ENCODE measurements at places on chromosomes 7 and 10. TPM values are rescaled to one million over a fixed set of nuclear protein-coding genes. Genes with fewer than 3 reads are reported as not detected.

AS3MT gene
- total RNA-seq: 0.35 TPM

DNA sequence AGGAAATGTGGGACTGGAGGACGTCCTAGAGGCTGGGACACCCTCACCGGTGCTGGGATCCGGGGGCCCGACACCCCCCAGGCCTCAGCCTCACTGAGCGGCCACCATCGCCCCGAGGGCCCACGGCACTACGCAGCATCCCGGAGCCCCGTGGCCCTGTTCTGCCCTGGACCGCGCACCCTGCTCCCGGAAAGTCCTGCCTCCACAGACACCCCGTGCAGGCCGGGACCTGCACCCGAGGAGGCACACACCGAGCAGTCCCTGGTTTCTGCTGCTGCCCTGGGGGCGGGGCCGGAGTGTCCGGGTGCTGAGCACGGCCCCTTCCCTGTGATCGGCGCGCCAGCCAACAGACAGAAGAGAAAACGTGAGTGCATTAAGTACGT is 18.1 kb upstream of the KNDC1 start:
- no peak for DNase-seq

- no peak for DNase-seq
Measured at GRCh38 chr10:122127943-122128342, 139.0 kb downstream of the TACC2 start.

DNA sequence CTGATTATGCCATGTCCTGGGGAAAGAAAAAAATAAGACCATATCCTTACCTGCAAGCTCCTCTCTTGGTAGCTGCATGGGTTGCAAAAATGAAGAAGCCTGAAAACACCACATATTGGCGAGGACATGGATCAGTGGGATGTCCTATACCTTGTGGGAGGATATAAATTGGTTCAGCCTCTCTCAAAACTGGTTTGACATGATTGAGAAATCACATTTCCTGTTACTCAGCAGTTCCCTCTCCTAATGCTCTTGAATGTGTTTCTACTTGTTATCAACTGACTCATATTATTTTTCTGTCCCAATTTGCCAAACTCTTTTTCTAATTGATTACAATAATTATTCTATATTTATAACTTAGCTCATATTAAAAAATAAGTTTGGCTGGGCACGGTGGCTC is 380.2 kb downstream of the EXOC4 start:
- peak; percentile 5 for DNase-seq

GRCh38 chr10:49744091-49744685 is 17.9 kb downstream of the OGDHL start:
- DNase-seq: no peak

DNA sequence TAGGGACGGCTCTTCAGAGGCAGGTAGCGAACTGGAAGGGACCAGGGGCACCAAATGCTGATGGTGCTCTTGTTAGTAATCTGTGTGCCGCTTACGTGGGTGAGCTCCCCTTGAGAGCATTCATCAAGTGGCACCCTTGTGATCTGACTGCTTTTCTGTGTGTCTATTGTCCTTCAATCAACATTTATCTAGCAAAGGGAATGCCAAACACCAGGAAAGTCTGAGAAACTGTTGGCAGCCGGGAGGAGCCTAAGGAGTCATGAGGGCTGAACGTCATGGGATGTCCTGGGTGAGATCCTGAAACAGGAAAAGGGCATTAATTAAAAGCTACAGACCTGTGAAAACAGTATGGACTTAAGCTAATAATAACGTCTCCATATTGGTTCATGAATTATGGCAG is 733.1 kb downstream of the TYW1 start:
- no peak for DNase-seq

Measured in Calu3 (cell line).